ENCODE measurements at places on chromosomes 12 and 14. TPM values are rescaled to one million over a fixed set of nuclear protein-coding genes. Genes with fewer than 3 reads are reported as not detected.

- no peak for DNase-seq
Observed at GRCh38 chr12:132314035-132314434, 15.4 kb downstream of the GALNT9 start.

- DNase-seq = no peak
Observed at GRCh38 chr14:54108481-54109471, 152.2 kb upstream of the BMP4 start.

DNA sequence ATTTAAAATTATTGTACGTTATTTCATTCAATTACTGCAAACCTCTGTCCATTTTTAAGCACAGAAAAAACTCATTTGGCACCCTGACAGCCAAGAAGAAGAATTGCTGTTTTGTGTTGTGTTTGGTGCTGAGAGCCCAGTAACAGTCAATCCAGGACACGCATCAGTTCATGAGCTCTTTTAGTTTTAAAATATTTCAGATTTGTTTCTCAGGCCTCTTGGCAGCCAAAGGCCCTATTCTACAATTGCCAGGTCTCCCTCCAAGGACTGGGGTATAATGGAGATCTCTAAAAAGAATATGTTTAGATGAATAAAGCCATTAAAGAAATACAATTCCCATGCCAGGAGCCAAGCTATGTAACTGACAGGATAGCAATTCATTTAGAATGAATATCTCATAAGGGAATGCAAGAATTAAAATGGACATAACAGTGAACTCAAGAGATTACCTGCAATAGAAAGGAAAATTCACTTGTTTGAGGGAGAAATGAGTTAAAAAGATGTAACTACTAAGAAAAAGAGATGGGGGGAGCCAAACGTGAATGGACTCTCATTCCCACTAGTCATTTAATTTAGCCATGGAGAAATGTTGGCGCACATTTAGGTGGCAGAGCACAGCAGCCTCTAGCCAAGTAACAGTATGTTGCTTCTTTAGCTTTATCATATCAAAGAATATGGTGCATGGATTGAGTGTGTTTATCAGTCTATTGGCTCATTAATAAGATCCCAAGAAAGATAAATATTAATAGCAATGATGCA is 140.6 kb upstream of the PELI2 start:
- DNase-seq = no peak

- no peak for DNase-seq
Observed at GRCh38 chr12:128178966-128179365, 88.0 kb upstream of the TMEM132C start.

GRCh38 chr12:21296751-21297406 is 37.8 kb downstream of the SLCO1A2 start:
- peak; percentile 19 for DNase-seq

DNA sequence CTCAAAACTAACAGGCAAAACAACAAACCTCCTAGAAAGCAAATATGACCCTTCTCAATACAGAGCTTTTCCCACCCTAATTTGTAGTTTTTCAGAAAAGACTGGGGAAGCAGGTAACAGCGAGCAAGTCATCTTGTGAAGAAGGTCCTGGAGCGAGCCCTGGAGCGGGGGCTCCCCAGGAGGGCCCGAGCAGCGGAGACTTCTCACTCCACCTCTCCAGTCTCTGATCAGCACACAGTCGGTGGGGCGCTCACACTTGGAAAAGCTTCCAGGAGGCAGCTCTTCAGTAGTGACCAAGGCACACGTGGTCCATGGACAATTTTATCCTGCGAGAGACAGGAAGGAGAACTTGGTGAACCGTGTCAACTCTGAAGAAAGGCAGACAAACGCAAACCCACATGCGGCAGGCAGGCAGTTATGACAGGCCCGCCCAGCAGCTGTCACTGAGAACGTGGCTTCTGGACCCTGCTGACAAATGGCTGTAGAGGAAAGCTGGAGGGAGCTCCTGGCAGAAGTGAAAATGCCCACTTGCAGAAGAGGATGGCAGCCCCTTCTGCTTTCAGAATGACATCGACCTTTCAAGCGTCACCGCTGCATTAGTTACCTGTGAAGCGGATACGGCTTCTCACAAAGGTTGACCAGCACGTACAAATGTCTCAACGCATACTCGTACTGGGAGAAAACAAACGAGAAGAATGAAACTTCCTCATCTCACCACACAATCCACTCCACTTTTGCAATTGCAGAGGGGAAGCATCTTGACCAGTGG is 44.2 kb downstream of the LGMN start:
- DNase-seq = no peak

ADAM21 gene
- 0.12 TPM for total RNA-seq

TAMALIN gene
- total RNA-seq = 7.4 TPM

GRCh38 chr12:112029301-112029700 is 16.1 kb downstream of the ERP29 start:
- DNase-seq = no peak

SERPINA5 gene
- 3.5 TPM for total RNA-seq

DNA sequence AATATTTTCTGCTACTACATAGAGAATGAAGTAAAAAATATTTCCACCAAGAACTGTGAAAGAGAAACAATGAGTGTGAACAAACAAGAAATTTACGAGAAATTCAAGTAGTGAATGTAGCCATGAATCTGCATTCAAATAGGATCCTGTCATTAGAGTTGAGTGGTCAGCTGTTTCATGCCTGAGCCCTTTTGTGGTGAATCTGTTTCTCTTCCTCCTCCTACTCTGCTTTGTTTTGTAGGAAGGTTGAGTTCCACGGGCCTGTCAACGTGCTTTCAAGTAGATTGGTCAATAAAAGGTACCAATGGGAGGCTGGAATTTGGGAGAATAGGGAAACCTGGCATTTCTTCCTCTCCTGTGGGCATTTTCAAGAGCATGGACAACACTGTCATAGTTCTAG is 1749.6 kb upstream of the FLRT2 start:
- DNase-seq = no peak

DNA sequence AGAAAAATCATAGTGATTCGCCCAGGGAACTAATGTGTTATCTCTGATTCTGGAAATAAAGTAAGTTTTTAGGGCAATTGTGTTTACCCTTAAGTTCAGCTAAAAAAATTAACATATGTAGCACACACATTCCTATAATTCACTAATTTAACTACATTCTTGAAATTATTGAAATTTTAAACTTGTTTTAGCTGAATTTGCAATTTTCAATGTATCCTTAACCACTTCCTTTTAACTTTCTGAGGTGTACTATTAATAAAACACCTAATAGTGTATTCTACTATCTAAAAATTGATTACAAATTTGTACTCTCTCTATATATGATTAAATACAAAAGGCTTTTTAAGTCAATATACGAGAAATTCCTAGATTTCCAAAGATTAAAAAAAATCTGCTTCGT is 2.2 kb downstream of the KLHL28 start:
- no peak for DNase-seq

DNA sequence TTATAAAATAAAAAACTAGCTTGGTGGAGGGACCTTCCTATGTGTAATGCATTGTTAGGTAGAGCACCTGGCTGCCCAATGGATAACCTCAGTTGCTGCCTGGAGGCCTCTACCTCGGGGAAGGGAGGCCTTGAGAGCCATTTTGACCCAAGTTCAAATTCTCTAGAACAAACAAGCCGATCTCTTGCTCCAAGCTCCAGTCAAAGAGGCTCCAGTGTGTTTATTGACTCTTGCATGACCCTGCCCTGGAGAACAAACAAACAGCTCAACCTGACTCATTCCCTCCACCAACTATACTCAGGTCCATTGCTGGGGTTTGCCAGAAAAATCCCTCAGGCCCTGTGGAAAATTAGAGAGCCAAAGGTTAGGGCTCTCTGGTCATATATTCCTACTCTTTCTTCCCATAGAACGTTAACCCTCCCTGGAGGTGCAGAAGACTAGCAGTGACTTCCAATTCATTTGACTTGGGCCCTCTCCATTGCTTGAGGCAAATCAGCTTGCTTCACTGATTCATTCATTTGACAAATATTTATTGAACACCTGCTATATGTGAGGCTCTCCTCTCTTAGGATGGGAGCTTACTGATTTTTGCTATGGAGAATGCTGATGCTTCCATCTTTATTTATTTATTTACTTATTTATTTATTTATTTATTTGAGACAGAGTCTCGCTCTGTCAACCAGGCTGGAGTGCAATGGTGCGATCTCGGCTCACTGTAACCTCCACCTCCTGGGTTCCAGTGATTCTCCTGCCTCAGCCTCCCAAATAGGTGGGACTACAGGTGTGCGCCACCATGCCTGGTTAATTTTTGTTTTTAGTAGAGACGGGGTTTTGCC is 73.7 kb upstream of the CISTR start:
- DNase-seq = no peak

GRCh38 chr12:108320507-108321293 is 18.4 kb downstream of the CMKLR1 start:
- no peak for DNase-seq

- no peak for DNase-seq
Observed at GRCh38 chr12:58268069-58268468, 326.7 kb downstream of the ATP23 start.

VPS37B gene
- 19.4 TPM for total RNA-seq

NANOG gene
- total RNA-seq = not detected

DNA sequence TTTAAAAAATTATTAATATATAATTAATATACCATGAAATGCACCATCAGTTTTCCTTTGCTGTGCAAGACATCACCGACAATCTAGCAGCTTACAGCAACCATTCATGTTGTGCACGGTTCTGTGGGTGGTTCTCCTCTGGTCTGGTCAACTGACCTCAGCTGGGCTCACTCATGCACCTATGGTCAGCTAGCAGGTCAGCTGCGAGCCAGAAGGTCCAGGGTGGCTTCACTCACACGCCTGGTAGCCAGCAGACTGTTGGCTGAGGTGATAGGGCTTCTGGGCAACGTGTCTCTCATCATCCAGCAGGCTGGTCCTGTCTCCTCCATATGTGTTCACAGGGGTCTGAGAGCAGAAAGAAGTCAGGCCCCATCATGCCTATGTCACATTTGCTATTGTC is 210.4 kb downstream of the KIF26A start:
- no peak for DNase-seq

GRCh38 chr14:32932914-32933628 is 5.6 kb upstream of the NPAS3 start:
- peak; percentile 67 for DNase-seq

- no peak for DNase-seq
Observed at GRCh38 chr12:5138256-5138655, 94.6 kb downstream of the KCNA5 start.

GZMB gene
- total RNA-seq = not detected

ACOT6 gene
- total RNA-seq = not detected

GRCh38 chr12:114895827-114896226 is 211.9 kb upstream of the TBX3 start:
- no peak for DNase-seq

DNA sequence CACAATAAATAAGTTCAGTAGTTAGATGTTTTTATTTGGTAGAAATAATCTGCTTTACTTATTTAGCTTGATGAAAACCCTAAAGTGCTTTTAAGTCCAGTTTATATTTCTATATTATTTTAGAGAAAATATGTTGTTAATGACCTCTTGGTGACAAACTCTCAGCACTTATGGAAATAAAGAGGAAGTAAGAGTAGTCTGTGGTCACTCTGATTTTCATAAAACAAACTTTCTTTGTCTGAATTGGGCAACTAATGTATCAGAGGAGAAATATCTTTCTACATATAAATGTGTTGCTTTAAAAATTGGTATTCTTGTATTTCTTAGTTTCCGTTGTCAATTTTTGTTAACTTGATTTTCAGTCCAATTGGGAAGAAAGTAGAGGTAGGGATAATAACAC is 878.9 kb upstream of the SEL1L start:
- DNase-seq = no peak

DNA sequence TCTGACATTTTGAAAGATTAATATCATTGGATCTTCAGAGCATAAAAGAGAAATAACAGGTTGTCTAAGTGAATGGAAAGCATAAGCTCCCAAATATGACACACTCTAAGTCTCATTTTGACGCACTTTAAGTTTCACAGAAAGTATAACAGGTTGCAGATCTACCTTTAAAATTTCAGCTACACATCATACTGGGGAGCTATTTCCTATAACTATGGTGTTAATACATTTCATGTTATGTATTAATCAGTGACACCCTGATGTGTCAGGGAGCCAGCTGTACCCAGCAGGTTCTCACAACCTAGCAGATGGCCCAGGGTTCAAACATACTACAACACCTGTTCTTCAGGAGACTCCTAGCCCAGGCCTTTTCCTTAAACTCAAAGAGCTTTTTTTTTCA is 31.1 kb upstream of the TMX1 start:
- no peak for DNase-seq

GRCh38 chr12:29428633-29429032 is 47.7 kb upstream of the ERGIC2 start:
- no peak for DNase-seq

GRCh38 chr14:101854366-101854765 is 92.9 kb downstream of the PPP2R5C start:
- DNase-seq = no peak

GRCh38 chr12:6950811-6951540 is at the start of gene PTPN6:
TSS of gene PTPN6 (plus strand) at chr12:6951356. CDS start at chr12:6951513, 157 bp downstream.
- DNase-seq = no peak

DNA sequence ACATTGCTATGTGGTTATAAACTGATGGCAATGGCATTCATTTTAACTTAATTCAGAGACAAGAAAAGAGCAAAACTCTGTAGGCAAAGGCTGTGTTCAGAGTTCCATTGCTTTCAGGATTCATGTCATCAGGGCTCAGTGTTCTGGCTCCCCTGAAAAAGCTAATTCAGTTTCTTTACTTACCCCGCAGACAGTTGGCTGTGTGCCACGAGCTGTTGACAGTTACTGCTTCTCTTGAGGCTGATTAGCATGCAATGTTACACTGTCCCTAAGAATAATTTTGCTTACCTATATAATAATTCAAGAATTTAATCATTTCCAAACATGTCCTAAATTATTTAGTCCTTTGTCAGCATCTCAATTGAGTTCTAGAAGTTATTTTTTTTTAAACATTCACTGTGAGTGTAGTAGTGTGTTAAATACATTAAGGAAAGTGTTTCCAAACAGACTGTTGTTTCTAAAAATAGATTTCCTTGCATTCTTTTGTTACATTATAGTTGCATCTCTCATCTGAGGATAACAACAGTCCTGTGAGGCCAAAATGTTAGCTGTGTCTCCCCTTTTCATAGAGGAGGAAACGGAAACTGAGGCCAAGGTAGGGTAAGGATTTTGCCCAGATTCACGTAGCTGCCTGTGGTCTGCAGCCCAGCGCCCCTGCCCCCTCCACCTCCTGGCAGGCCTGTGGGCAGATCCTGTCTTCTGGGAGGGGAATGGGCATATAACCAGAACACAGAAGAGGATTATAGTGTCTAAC is 98.6 kb downstream of the PELI2 start:
- DNase-seq = no peak

Measured in neural progenitor cell (in vitro differentiated cells).